NCI-H187 treated with DMSO at 0.1 percent for 48 hours (cell line): ENCODE measurements at places on chromosomes 6 and 20.

GRCh38 chr6:5231289-5231688 lies 29.5 kb downstream of the LYRM4 start:
- no peak for DNase-seq

GRCh38 chr6:168990019-168990751 lies 263.5 kb downstream of the THBS2 start:
- no peak for DNase-seq

DNA sequence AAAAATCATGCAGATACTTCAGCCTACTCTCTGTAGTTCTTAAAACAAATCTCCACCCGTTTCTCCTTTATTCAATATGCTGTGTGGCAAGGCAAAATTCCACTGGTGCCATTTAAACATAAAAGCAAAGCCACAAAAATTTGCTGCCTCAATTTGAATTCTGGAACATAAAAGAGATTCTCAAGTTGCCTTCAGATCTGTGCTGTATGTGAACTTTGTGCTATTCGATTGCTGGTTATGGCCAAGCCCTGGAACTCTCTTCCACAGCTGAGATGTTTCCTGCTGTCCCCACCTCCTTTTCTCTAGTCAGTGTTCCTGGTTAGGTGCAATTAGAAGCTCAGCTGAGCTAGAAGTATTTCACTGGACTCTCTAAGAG lies 395.3 kb upstream of the BTBD3 start:
- no peak for DNase-seq

GRCh38 chr20:39789411-39789810 lies 827.3 kb downstream of the DHX35 start:
- no peak for DNase-seq

- no peak for DNase-seq
These were observed 136.7 kb downstream of the AIG1 start for GRCh38 chr6:143197377-143197776.

DNA sequence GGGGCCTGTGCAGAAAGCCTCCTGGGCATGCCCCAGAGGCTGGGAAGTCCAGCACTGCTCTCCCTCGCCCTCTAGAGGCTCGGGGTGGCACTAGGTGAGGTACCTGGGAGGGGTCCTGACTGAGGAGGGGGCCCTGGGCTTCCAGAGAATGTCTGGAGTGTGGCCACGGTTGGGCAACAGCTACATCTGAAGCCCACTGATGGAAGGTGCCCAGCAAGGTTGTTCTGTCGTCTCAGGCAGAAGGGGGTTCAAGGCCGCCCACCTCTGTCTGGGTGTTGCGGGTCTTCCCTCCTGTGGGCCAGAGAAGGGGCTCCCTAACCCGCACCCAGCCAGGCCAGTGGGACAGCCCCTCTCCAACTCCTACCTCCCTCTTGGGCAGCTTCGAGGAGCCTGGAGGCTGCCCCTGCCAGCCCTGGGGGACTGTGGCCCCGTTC lies 11.4 kb upstream of the VEGFA start:
- DNase-seq, result no peak
